Epithelial cell of umbilical artery (primary cell): ENCODE measurements at places on chromosomes 7 and 10. TPM values are rescaled to one million over a fixed set of nuclear protein-coding genes. Genes with fewer than 3 reads are reported as not detected.

Gene GRM3
- total RNA-seq: not detected in 2 replicates

Gene GSTO2
- total RNA-seq: 0.32 and 0.91 TPM in 2 replicates

Gene OPN1SW
- not detected in 2 replicates for total RNA-seq

Gene FRMPD2
- not detected in 2 replicates for total RNA-seq

Gene SRRM3
- total RNA-seq: 0.91 and 1.3 TPM in 2 replicates

Gene ASB15
- total RNA-seq: not detected in 2 replicates
